ENCODE measurements at places on chromosomes 7 and 10. TPM values are rescaled to one million over a fixed set of nuclear protein-coding genes. Genes with fewer than 3 reads are reported as not detected.
A peak's percentile ranks its signal among the peaks of the same experiment; 100 is the strongest.

BAIAP2L1 gene
- total RNA-seq = 9.1 TPM

PRSS2 gene
- total RNA-seq = not detected

HOXA7 gene
- total RNA-seq = 2.2 TPM

NACAD gene
- 2.6 TPM for total RNA-seq

- DNase-seq = peak; percentile 83
Measured at GRCh38 chr10:77247031-77247990, 390.3 kb downstream of the KCNMA1 start.

DNA sequence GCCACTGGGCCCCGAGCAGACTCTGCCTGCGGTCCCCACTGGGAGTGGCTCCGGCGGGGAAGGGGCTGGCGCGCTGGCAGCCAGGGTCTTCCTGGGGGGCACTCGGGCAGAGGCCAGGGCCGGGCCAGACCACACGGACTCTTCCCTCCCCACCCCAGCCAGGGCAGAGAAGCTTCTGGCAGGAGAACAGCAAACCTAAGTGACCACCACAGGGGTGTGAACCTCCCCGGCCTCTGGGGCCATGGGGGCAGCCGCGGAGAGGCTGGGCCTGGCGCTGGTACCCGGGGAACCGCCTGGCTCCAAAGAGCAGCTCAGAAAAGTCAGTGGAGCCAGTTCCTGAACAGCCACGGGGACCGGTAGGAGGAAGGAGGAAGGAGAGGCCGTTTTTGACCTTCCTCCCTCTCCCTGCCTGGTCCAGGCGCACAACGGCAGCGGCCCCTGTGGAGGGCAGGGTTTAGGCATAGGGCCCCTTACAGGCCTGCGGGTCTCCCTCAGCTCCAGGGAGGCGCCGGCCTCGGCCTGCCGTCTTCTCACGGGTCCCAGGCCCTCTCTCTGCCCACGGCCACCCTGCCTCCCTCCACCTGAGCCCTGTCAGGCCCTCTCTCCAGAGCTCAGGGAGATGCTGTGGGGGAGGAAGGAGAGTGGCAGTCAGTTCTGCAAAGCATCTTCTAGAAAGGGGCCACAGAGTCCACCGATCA lies 51.8 kb downstream of the TMEM209 start:
- no peak for DNase-seq

DNA sequence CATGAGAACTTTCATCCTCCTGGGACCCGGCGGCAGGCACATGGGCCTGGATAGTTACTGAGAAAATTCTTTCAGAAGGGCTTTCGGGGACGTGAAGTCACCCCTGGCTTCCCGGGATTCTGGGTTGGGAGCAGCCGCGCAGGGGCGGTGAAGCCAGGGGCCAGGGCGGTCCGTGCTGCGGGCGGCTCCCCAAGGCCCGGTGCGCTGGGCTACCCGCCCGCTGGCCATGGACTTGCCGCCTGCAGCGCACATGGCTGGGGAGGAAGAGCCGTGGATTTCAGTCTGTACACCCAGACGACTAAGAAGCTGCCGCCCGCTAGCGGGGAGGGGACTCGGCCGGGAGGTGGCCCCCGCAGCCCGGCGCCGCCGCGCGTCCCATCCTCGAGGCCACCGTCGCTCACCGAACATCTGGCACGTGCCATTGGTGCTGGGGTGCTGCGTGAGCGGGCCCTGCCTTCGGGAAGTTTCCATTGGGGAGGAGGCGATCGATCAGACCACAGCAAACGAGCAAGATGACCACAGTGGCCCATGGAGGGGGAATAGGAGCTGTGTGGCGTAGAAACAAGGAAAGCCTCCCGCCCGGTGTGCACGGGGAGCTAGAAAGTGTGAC lies 64.5 kb downstream of the TMEM209 start:
- DNase-seq = no peak

- no peak for DNase-seq
Measured at GRCh38 chr10:112701878-112702255, 248.2 kb upstream of the TCF7L2 start.

GRCh38 chr7:115973406-115973805 lies 57.2 kb downstream of the TFEC start:
- DNase-seq = no peak

GRCh38 chr10:88661577-88661976 lies 2.7 kb upstream of the LIPF start:
- DNase-seq = no peak

DNA sequence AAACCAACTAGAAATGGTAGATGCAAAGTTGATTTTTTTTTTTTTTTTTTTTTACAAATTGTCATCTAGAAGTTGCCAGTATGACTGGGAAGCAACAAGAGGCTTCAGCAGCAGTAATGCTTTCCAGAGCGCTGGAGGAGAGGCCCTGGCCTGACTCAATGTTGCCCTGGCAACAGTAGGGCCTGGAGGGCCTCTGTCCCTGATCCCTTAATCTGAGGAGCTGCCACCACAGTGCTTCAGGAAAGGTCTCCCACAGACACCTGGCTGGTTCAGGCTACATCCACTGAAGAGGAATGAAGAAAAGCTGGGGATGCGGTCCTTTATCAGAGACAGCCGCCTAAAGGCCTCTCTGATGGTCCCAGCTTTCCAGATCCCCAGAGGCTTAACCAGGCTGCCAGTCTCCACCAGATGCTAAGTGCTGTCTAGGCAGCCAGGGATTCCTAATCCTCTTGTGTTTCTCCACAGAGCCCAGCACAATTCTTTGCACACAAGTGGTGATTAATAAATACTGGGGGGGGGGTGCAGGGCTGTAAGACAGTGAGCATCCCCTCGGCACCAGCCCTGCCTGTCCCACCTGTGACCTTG lies 33.7 kb downstream of the ZNF777 start:
- no peak for DNase-seq

All from fibroblast of villous mesenchyme (primary cell).